ENCODE measurements at places on chromosomes 4 and X.

DNA sequence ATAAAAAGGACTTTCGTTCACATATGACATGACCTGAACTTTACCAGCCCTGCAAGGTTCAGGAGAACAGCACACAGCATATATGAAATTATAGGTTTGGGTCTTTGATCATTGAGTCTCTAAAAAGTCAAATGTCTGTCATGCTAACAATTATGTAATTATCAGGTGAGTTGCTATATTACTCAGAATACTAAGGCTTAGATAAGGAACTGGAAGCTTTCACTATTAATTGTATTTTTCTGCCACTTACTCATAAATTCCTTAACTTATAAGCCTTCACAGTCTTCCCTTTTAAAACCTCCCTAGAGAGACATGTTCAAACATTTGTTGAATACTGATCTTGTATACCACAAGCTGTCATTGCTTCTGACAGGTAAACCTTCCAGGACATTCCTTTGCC lies 292.8 kb upstream of the MAGEB2 start:
- DNase-seq: no peak

GRCh38 chr4:171759274-171759673 lies 53.9 kb upstream of the GALNTL6 start:
- DNase-seq: no peak

DNA sequence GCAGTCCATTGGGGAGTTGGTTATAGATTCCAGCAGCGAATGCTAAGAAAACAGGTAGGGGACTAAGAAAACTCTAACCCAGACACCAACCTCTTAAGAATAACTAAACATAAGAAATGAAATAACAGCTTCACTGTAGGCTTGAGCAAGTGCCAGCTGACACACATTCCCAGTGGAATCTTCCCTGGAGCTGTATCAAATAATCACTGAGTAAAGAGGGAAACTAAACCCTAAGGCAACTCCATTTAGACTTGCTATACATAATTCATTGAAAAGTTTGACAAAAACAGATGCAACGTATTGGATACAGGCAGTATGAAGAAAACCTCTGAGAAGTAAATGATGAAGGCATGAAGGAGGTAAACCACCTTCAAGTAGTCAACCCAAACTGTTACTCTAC lies 293.5 kb downstream of the OPHN1 start:
- DNase-seq: no peak

DNA sequence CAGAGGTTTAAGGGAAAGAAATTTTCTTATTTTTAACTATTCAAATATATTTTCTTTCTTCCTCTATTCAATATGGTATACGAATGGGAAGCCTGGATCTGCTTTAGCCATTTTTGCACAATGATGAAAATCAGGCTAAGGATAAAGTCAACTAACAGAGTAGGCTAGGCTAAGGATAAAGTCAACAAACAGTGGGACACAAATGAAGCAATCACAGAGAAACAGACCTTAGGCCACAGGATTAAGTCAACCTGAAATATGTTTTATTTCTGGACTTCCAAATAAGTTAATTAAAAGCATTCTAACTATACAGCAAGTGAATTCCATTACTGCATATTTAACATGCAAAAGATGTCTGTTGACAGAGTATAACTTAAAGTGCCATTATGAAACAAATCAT lies 17.0 kb downstream of the DYNLT3 start:
- DNase-seq: no peak

GRCh38 chr4:40247350-40247749 lies 50.5 kb downstream of the RHOH start:
- no peak for DNase-seq

DNA sequence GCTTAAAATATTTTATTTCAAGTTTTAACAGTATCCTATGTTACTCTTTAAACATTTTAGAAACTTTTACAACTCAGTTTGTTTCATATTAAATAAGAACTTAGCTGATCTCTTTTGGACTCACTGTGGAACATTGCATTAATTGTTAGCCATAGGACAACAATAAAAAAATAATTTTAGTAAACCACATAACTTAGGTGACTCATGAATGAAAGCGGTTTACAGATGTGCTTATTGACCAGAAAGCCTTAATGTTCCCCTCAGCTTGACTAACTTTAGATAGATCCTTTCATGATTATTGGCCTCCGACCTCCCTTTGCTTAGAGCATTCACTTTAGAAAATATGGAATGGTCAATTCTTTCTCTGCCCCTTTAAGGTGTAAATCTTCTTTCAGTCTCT lies 783.5 kb upstream of the MAGEB2 start:
- no peak for DNase-seq

DNA sequence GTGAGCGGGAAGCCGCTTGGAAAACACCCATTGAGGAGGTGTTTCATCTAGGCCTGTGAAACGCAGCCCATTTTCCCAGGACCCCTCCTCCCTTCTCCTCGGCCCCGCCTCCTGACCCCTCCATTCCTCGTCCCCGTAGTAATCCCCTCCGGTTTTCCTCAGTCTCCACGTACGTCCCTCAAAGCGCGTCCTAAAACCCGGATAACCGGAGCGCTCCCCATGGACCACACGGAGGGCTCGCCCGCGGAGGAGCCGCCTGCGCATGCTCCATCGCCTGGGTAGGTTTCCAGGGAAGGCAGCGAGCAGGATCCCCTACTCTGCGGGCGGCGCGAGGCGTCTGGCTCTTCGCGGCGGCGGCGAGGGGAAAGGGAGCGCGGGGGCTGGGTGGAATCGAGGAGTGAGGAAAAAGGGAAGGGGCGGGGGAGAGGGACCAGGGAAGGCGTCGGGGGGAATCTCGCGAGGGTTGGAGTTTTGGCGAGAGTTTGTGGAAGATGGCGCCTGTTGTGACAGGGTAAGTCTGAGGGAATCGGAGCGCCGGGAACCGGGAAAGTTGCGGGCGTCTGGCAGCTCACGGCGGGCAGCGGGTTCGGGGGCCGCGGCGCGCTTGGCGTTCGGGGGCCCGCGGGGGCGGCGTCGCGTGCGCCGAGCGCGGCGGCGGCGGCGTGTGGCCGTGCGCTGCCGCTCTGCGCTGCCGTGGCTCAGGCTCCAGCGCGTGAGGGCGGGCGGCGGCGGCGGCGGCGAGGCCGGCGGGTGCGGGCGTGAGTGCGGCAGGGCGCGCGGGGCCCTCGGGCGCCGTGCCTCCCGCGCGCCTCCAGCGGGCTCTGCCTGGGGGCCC lies at the start of gene RBPJ:
Gene RBPJ (plus strand): TSS at position 477 of the 835 bp plus-strand sequence. CDS start 15 bp downstream, at position 492.
- DNase-seq: peak; percentile 93

GRCh38 chr4:30744386-30744785 lies 24.2 kb downstream of the PCDH7 start:
- no peak for DNase-seq

GRCh38 chr4:121199742-121200561 lies 35.8 kb upstream of the TNIP3 start:
- DNase-seq: no peak

GRCh38 chr4:47879458-47879857 lies 34.9 kb downstream of the NFXL1 start:
- no peak for DNase-seq

- no peak for DNase-seq
Observed at GRCh38 chr4:153207027-153207426, 2.8 kb downstream of the TRIM2 start.

All from NCI-H1694 (cell line).